ENCODE measurements at places on chromosomes 2 and 18. TPM values are rescaled to one million over a fixed set of nuclear protein-coding genes. Genes with fewer than 3 reads are reported as not detected.

Gene EGR4
- total RNA-seq = not detected

Gene IL36A
- not detected for total RNA-seq

Gene MSTN
- not detected for total RNA-seq

Gene PCARE
- total RNA-seq = not detected

Gene NEB
- 0.51 TPM for total RNA-seq

- no peak for DNase-seq
These were observed 231.5 kb downstream of the SLC8A1 start for GRCh38 chr2:40220177-40220925.

DNA sequence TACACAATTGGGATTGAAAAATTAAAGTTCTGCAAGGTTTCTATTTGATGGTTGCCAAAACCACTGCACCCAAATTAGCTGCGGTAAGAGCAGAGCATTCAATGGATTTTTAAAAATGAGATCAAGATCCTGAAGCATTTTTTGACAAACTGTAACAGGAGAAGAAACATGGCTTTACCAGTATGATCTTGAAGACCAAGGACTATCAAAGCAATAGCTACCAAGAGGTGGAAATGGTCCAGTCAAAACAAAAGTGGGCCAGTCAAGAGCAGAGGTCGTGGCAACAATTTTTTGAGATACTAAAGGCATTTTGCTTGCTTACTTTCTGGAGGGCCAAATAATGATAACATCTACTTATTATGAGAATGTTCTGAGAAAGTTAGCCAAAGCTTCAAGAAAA lies 186.8 kb downstream of the RDH14 start:
- no peak for DNase-seq

DNA sequence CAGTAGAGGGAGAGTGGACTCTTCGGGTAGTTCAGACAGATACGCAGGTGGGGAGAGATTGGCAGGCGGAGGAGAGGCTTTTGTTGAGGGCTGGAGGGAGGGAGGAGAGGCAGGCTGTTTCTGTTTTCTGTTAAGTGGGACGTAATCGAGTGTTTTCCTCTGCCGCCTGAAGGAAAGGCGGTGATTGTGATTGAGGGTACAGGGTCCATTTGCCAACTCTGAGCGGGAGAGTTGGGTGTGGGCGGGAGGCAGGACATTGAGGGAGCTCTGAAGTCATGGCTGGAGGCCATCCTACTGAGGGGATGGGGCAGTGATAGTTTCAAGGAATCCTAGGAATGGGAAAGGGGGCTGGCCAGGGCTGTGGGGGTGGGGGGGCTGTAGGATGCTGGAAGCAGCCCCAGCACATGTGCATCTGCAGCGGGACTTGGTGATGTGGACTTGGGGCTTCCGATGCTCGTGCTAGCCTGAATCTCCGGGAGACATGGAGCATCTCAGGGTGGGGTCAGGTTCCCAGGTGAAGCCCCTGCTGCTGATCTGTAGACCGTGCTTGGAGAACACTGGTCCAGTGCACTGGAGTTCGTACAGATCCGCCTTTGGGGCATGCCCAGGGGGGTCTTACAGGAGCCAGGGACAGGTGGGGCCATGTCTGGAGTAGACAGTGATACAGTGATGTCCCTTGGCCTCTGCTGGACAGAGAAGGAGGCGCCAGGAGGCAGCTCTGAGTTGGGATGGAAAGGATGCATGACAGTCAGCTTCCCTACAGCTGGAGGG lies 167.5 kb downstream of the AGAP1 start:
- DNase-seq = no peak

- DNase-seq = no peak
These were observed 57.0 kb downstream of the SH3RF3 start for GRCh38 chr2:109185821-109186570.

DNA sequence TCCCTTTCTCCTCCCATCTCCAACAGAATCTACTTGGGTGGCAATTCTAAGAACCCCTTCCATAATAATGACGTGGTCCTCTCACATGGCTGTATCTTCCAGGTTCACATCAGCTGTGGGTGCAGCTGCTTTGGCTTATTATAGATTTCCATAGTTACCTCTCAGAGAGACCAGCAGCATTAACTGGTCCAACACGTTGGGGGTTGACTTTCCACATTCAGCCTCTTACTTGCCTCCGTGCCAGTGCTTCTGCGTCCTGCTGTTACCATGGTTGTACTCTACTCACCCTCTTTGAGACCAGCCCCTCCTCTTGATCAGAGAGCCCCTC lies 570.7 kb downstream of the PLCL1 start:
- DNase-seq = no peak

DNA sequence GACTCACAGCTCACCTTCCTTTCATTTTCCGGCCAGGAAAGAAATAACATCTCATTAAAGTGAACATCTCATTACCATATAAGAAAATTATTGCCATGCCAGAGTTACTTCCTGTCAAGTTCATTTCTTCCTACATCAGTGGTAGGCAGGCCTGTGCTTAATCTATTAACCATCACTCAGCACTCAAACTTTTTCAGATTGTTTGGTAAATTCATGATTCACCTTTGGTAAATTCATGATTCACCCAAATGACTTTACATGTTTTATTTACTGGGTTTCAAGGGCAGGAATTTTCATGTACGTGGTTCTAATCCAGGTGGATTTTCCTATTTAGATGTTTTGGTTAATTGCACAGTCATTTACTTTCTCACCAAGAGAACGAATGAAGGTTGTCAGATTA lies 116.5 kb downstream of the CSRNP3 start:
- DNase-seq = no peak

DNA sequence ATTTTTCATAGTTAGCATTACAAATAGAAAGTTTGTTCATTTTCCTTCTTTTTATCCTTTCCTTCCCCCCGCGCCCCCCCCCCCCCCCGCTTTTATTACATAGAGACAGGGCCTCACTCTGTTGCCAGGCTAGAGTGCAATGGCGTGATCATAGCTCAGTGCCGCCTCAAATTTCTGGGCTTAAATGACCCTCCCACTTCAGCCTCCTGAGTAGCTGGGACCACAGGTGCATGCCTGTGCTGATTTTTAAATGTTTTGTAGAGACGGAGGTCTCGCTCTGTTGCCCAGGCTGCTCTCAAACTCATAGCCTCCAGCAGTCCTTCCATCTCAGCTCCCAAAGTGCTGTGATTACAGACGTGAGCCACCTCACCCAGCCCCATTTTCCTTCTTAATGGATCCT lies 91.2 kb upstream of the ALPP start:
- DNase-seq = no peak

- DNase-seq = no peak
These were observed 202.8 kb downstream of the WDR7 start for GRCh38 chr18:56853961-56854360.

DNA sequence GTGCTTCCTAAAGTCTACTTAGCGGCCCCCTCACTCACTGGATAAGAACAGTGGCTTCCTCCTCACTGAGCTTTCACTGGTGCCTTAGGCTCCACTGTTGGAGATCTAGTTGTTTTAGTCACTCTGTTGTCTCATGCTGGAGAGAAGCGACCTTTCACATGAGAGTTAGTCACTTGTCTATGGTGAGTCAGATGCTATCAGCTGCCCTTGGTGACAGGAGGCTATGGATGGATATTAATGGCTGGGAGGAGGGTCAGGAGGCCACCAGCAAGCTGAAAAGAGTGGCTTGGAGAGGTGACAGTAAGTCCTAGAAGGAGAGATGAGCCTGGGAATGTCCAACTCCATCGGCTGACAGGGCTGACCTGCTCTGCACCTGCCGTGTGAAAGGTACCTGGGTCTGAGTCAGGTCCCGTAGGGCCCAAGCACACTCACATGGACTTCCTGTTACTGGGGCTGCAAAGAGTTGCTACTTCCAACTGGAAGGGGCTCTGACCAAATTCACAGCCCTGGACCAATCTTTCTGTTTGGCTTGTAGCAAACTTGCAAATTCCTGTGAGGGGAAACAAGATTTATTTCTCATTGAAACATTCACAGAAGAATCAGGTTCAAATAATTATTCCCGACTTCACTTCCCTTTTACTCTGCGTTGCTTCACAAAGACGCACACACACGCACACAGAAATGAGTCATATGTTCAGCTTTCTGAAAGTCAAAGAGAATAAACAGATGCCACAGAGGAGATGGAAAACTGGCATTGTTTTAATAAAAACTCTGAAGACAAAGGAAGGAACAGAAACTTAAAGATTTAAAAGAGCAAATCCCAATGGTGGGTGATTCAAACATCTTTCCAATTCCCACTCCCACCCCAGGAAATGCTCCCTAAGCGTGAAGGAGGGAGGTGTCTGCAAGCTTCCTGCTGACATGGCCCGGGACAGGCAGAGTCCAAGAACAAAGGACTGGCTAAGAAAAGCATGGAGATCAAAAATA lies 203.5 kb upstream of the TWIST2 start:
- DNase-seq = peak; percentile 82

DNA sequence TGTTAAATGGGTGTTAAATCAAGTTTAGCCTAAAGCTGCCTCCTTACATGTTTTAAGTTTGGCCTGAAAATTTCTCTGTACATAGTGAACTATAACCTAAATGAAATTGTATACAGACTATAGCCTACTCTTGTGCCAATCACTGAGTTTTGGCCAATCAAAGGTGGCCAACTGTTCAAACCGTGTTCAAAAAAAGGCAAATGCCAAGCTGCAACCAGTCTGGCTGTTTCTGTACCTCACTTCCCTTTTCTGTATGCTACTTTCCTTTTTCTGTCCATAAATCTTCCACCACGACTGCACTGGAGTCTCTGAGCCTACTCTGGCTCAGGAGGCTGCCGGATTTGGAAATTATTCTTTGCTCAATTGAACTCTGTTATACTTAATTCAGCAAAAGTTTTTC lies 121.0 kb downstream of the SPOPL start:
- no peak for DNase-seq

GRCh38 chr2:74833418-74834233 lies at the start of gene HK2:
Gene HK2, plus strand, starts transcription at chr2:74834127. Its CDS starts 454 bp downstream, at chr2:74834581.
- DNase-seq = peak; percentile 92

- DNase-seq = no peak
These were observed 206.4 kb downstream of the DLGAP1 start for GRCh38 chr18:4248686-4249085.

DNA sequence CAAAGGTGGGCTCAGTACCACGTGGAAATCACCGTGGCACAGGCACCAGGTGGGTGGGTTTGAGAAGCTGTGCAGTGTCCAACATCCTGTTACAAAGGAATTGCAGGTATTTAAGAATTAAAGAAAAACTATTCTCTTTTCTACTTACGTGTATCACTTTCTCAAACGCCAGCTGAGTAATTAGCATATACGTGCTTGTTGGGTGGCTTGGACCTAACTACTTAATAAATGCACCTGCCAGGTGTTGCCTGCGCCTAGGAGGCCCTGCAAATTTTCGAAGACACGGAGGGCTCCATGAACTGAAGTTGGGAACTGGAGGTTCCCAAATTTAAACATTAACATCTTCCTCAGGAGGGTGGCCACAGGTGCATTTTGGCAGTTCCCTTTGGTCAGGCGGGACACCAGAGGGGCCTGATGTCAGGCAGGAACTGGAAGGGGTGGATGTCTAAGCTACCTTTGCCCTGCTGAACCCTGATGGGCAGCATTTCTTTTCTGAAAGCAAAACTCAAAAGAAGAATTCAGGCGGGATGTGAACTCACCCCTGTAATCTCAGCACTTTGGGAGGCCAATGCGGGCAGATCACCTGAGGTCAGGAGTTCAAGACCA lies 84.8 kb downstream of the HS6ST1 start:
- no peak for DNase-seq

GRCh38 chr2:149383340-149383739 lies 53.0 kb downstream of the LYPD6 start:
- DNase-seq = no peak

DNA sequence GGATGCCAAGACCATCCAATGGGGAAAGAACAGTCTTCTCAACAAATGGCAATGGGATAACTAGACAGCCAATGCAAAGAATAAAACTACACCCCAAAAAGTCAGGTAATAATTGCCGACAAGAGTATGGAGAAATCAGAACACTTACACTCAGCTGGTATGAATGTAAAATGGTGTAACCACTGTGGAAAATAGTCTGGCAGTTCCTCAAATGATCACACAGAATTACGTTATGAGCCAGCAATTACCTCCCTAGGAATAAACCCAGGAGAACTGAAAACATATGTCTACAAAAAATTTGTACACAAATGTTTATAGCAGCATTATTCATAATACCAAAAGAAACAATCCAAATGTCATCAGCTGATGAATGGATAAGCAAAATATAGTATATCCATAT lies 8.8 kb downstream of the IWS1 start:
- no peak for DNase-seq

DNA sequence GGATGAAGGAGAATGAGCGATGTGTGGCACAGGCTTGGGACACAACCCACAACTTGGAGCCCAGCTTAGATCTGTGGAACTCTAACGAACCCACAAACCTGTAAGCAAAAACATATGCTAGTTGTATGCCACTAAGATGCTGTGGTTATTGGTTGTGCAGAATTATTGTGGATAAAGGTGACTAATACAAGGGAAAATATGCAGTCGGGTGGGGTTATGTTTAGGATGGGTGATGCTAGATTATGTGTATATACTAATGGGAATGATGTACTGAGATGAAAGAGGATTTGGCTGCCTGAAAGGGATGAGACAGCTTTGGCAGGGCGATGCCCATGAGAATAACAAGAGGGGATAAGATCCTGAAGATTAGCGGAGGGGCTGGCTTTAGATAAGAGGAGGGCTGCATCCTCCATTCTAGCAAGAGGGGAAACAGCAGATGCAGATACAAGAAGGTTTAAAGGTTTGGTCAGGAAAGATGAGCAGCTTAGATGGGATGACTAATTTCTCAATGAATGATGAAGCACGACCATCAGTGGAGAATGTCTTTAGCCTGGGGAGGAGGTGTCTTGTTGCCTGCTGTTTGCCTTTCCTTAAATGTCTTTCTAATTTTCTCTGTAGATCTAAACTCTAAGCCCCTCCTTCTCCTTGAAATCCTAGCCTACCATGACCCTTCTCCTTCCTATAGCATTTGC lies 49.6 kb downstream of the GALNT14 start:
- DNase-seq = peak; percentile 29

- no peak for DNase-seq
These were observed 215.6 kb upstream of the MAP2 start for GRCh38 chr2:209208211-209208610.

DNA sequence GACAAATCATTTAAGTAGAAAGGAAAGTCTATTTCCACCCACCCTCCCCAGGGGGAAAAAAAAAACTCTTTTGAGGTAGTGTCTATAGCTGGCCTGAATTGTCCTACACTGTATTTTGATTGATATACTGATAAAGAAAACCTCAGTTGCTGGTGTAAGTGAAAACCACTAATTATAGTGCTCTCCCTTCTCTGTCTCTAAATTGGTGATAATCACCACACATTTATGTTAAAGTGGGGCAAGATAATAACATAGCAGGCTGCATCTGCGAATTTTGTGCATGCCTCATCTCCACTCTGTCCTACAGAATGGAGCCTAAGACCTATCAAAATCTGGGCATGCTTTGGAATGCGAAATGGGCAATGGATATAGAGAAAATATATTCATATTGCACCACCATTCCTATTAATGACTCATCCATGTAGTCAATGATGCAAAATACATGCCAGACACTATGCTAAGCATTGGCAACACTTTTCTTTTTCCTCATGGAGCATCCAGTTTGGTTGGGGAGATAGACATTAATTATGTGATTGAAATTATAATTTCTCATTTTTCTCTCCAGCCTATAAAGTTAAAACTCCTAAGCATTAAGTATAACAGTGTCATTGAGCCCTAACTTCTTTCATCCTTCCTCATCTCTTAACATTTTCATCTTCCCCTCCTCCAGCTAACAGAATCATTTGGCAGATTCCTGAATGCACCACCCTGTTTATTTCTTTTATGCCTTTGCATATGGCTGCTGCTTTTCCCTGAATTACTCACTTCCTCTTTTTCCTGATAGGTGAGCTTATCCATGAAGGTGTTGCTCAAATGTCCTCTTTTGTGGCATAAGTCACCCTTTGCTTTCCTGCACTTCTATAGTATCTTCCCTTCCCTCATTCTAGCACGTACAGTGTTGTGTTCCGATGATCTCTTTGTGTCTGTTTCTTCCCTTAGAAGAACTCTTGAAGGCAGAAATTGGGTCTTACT lies 58.2 kb downstream of the SLC9A2 start:
- DNase-seq = no peak

Data from Caki2 (cell line).